Epithelial cell of prostate (primary cell): ENCODE measurements at places on chromosomes 12 and 14.

DNA sequence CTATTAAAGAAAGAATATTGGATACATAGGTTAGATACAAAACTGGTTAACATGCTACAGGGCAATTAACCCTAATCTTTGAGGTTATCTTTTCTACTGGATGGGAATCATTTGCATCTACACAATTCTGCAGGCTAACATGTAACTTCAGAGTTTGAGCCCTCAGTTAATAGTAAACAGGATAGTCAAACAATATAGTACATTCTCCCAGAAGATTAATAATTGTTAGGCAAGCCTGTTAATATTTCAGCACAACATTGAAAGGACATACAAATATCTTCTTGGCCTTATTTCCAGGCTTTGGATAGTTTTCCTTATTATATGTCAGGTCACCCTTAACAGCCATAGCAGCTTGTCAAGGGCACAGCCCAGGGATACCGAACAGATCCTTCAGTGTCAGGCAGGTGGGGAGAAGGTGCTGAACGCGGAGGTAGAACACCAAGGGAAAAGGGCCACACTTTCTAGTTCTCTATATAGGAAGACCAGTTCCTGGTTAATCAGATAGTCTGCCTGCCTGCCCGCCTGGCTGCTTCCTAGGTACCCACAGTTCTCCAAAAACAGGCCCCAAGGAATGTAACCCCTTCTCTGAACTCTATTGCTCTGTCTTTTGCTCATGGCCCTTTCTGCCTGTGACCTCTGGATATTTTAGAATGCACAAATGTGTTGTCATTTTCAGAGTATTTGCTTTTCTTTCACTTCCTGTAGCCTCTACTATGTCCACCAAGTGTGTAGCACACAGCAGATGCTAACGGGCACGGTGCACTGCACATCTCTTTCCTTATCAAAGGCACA, 256.0 kb downstream of the PCNX1 start:
- no peak for DNase-seq

DNA sequence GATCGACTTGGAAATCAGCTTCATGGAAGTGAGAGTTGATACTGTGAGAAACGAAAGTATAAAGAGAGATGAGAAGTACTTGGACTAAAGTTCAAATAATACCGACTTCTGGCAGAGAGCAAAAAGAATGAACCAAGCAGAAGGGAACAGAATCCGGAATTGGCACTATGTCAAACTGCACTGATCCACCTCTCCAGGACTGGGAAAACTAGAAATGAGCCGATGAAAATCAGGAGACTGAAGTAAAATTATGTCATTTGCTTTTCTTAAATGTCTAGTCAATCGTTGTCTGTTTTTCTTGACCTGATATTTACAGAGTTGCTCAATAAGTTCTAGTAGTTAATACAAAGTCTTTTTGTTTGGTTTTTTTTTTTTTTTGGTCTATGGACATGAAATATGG, 163.0 kb upstream of the FOXG1 start:
- no peak for DNase-seq

- DNase-seq: no peak
Measured at GRCh38 chr14:38090506-38090905, 117.2 kb upstream of the SSTR1 start.

DNA sequence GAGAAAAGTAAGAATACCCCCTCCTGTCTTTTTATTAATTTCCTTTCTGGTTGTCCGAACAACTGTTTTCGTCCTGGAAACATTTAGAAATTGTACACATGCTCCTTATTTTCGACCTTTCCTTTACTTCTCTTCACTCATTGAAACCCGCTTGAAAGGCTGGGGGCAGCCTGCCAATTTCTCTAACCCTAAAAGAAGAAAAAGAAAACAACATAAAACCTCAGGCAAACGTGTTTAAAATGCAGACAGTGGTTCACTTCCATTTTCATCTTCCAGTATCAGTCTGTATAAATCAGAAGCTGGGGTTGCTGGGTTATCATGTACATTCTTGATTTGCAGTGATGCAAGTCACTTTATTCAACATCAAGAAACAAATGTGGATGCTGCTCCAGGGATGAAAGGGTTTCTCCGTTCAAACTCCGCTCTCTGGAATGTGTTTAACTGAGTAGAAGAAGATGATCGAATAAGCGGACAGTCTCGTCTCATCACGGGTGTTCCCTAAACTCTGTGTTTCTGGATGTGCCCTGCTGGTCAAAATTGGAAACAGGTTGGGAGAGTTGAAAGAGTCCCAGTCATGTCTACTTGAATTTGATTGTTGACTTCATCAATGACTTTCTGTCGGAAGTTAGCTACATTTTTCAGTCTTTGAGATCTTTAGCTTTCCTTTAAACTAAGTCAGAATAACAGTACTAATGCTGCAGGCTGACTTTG, 1042.2 kb downstream of the BCL11B start:
- DNase-seq: no peak

DNA sequence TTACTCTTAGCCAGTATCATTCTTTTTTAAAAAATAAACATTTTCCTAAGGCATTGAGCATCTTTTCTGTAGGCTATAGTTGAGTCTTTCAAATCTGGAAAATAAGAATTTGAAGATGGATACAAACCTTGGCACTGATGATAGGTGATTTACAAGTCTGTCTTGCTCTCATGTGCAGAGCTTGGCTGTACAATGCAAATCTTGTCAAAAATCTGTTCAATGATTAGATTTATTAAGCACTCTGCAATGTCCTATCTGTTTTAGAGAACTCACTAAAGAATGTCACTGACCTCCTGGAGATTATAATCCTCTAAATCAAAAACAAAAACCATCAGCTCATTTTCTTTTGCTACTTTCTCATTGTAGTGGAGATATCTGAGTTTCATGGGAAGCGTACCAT, 42.8 kb upstream of the AMIGO2 start:
- DNase-seq: no peak

DNA sequence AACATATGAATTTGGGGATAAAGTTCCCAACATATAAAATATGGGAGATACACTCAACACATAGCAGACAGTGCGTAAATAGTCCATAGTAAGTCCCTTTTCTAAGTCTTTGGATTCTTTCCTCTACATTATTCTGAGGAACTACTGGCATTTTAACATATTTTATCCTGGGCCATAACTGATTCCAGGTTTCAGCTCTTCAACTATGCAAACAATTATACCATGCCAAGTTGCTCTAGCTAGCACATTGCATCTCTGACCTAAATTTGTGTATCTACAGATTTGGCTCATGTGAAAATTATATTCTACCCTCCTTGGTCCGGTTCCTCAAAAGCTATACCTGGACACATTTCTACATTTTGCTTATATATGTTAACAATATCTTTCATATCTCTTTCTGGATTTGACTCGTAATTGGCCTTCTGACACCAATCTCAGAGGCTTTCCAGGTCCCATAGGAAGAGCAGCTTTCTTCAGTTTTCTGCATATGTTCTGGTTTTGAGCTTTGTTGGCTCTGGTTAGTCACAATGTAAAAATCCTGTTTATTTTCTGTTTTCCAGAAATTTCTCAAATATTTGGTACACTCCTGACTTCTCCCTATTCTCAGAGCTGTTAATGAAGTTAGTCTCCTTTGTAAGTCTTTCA, 305.4 kb downstream of the BMP4 start:
- no peak for DNase-seq

DNA sequence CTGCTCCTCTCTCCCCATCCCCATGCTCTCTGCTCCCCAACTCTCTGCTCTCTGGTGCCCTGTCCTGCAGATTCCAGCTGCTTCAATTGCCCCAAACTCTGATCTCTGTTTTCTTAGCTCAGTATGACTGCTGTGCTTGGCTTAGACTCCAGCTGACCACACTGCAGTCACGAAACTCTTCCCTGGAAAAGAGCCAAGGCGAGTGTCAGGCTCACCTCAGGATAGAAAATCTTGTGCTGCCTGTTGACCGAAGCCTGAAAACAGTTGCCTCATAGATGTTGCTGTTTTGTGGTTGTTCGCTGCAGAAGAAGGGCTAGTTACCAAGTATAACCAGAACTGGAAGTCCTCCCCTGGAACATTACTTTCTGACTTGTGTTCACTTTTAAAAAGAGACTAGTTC, 6.7 kb upstream of the STON2 start:
- DNase-seq: no peak

- DNase-seq: peak; percentile 56
Measured at GRCh38 chr12:56634837-56635791, 5.0 kb upstream of the BAZ2A start.

- no peak for DNase-seq
Measured at GRCh38 chr12:90098132-90098779, 389.6 kb upstream of the ATP2B1 start.

- DNase-seq: no peak
Measured at GRCh38 chr12:116629480-116629879, 70.3 kb downstream of the MAP1LC3B2 start.

DNA sequence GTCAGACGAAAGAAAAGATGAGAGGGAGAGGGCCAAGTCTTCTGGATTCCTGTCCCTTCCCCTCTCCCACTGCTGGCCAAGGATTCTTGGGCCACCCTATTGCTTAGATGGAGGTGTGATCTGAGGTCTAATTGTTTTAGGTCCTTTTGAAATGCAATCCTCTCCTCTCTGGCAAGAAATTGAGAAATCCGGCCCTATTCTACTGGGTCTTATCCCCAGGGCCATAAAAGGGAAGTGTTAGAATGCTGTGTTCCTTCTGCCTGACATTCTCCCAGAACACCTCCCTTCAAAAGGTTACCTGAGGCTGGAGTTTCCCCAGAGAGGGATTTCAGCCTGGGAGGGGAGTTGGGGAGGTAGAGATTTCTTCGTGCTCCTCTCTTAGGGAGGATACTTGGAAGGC, 4.4 kb downstream of the WNT5B start:
- DNase-seq: no peak

DNA sequence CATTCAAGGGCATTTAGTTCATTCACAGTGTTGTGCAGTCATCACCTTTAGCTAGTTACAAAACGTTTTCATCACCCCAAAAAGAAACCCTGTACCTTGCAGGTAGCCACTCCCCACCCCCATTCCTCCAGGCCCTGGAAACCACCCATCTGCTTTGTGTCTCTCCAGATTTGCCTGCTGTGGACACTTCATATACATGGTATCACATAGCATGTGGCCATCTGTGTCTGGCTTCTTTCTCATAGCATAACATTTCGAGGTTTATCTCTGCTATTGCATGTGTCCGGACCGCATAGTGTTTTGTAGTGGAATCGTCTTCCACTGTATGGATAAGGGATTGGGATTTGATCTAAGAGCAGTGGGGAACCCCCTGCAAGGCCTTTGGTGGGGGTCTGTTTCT, 143.1 kb downstream of the AACS start:
- DNase-seq: no peak

DNA sequence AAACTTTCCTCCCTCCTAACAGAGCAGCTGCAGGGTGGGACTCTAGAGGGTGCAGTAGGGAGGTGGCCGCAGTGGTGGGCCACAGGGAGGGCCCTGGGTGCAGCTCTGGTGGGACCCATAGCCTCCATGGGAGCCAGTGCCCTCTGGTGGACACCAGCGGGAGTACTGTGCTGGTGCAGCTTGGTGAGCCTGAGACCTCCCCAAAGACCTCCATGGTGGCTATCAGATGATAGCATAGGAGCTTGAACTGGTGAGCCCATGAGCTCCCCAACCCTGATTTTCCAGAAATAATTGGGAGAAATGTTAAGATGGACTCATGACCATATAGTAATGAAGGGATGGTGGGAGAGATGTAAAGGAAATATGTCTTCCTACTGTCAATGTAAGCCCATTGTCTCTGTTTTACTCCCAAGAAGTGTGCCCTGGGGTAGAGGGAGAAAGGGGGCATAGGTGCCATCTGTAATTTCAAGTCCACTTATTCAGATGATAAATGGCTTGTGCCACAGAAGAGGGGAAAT, 98.7 kb downstream of the GAS2L3 start:
- DNase-seq: no peak

- DNase-seq: peak; percentile 93
Measured at GRCh38 chr14:22614240-22614799, 16.2 kb downstream of the ABHD4 start.

- DNase-seq: no peak
Measured at GRCh38 chr12:19185262-19185929, 55.9 kb downstream of the PLEKHA5 start.

DNA sequence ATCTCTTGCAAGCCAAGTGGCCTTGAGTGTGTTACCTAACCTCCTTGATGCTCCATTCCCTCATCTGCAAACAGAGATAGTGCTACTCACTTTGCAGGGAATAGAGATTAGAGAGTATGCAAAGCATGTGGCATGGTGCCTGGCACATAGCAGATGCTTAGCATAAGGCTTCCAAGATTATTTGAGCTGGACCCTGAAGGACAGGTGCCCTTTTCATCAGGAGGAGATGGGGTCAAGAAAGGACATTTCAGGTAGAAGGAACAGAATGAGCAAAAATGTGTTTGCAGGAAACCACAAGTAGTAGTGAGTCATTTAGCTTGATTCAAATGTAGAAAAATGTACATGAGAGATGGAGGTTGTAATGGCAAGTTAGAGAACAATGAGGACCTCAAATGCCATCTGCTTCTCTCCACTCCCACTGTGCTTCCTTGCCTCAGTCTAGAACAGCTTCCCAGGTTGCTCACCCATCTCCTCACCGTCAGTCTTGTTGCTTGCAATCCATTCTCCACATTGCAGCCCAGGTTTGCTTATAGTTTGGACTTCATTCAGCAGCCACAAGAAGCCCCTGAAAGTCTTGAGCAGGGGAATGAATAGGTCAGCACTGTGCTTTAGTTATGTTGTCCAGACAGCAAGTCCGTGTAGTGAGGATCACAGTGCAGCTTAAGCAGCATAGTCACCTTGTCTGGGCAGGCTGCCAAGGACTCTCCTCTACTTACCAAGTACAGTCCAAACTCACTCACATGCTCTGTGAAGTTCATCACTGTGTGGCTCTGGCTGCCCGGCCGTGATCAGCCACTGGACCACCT, 536.3 kb upstream of the CCDC196 start:
- peak; percentile 18 for DNase-seq

- peak; percentile 41 for DNase-seq
Measured at GRCh38 chr12:101019667-101020066, 190.4 kb downstream of the SLC5A8 start.

- DNase-seq: no peak
Measured at GRCh38 chr12:57057067-57057751, 7.3 kb upstream of the MYO1A start.

DNA sequence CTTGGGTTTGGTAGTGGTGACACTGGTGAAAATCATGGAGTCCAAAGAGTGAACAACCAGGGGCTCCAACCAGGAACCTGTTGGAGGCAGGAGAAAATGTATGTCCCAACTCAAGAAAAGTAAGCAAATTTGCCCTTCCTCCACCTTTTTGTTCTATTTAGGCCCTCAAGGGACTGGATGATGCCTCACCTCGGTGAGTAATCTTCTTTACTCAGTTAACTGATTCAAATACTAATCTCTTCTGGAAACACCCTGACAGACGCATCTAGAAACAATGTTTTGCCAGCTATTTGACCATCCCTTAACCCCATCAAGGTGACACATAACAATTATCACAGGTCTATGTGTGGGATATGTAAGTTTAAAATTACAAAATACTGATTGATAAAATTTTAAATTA, 272.4 kb upstream of the FOXG1 start:
- peak; percentile 75 for DNase-seq

- no peak for DNase-seq
Measured at GRCh38 chr14:101877766-101878165, 86.6 kb upstream of the DYNC1H1 start.

DNA sequence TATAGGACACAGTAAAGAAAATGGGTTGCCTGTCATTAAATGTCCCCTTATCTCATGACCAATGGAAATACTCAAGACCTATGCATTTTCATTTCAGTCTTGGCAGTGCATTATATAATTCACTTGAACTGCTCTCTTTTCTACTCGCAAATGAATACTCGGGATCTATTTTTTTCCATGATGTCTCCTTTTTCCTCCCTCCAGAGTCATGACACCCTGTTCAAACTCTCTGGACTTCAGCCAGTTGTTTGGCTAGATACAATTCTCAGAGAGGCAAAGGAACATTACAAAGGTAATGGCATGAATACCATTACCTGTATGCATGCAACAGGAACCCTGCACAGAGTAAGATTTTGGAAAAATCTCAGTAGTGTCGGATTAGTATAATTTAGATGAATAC, 130.9 kb downstream of the GPR135 start:
- DNase-seq: no peak
